ENCODE measurements at places on chromosomes 13 and 19.
A peak's percentile ranks its signal among the peaks of the same experiment; 100 is the strongest.

DNA sequence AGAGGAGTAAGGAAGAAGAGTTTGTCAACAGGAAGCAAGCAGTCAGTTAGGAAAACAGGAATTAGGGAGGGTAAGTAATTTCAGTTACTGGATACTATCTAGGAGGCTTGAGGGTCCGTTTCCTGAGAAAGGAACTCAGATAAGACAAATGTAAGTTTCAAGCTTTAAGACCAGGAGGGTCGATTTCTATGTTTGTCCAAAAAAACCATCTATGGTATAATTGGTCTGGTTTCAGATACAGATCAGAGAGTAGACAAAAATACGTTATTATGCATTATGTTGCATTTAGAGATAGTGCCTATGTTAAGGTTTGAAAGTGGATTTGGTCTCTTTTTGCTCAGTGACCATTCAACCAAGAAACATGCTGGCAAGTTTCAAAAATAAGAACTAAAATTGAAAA, 789.6 kb upstream of the PCDH20 start:
- DNase-seq = no peak

DNA sequence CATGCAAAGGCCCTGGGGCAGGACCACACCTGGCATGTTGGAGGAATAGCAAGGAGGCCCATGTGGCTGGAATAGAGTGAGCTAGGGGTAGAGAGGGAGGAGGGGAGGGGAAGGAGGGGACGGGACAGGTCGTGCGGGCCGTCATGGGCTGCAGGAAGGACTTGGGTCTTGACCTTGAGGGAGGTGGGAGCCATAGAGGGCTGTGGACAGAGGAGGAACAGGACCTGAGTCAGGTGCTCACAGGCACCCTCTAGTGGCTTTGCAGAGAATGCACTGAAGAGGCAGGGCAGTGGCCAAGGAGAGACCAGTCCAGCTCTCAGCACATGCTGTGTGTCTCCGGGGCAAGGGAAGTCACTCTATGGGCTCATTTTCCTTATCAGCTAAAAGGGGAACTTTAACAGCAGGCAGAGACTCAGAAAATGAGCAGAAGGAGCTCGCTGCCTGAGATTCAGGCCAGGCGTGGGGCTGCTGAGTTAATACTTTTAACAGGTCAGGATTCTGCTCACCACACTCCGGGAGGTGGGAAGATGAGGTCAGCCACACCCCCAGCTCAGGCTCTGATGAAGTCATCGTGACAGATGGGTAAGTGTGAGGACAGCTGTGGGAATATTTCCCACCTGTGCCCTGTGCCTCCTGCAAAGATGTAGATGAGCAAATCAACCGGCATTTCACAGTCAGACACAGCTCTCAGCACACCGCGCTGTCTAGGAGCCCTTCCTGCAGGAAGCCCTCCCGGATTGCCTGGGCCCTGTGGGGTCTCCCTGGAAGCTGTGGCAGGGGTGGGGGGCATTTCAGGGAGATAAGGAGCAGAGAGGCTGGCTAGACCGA, 6.0 kb upstream of the TNFAIP8L1 start:
- DNase-seq = peak; percentile 73

- DNase-seq = no peak
Observed at GRCh38 chr13:86066611-86067365, 267.6 kb upstream of the SLITRK6 start.

GRCh38 chr19:32233091-32233490, 112.3 kb upstream of the ZNF507 start:
- DNase-seq = no peak

GRCh38 chr13:114128624-114129522, 3.5 kb downstream of the RASA3 start:
- peak; percentile 71 for DNase-seq

GRCh38 chr13:73303851-73304250, 245.0 kb downstream of the KLF5 start:
- DNase-seq = no peak
